Activated CD4-positive, CD25-positive, alpha-beta regulatory T cell treated with anti-CD3 and anti-CD28 coated beads, Interleukin-2, amount 50 U/mL, for 72 hours (primary cell): ENCODE measurements at places on chromosomes 12 and 14.

GRCh38 chr12:27606986-27607385 lies 83.0 kb downstream of the PPFIBP1 start:
- DNase-seq, result no peak

GRCh38 chr12:94145191-94145983 lies 3.0 kb upstream of the PLXNC1 start:
- DNase-seq, result no peak

GRCh38 chr12:109084425-109084824 lies 8.8 kb downstream of the ALKBH2 start:
- DNase-seq, result no peak

GRCh38 chr12:46944771-46945170 lies 119.0 kb upstream of the SLC38A4 start:
- DNase-seq, result no peak
